ENCODE measurements at places on chromosomes 3 and 15.

- no peak for DNase-seq
These were observed 127.6 kb downstream of the ARNT2 start for GRCh38 chr15:80531796-80532195.

DNA sequence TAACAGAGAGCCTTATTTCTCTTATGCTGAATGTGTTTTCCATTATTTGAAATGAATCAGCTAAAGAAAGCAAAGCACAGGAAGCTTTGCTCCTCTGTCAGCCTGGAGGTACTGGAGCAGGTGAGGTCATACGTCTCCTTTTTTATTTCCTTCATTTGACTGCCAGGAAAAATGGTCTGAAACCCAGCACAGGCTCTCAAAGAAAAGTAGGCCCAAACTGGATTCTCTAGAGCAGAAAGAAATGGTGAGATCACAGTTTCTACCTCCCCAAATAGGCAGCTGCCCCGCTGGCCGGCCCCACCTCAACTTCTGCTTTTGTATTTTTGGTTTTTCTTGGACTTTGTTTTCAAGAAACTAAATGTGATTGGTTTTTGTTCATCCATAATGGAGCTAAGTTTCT is 95.1 kb downstream of the RPL39L start:
- no peak for DNase-seq

DNA sequence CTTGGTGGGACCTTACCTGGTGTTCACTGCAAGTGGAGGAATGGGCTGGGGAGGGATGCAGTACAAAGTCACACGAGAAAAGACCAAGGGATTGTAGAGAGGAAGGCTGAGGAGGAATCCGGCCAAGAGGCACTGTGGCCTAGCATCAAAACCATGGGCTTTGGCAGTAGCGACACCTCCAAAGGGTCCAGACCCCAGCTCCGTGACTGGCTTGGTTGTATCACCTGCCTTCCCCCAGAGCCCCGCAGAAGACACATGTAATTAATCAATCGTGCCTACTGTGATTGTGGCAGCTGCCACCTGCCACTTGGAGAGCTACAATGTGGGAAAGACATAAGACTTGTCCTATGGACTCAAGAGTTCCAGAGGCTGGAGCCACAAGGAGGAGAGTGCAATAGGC is 54.7 kb downstream of the ST8SIA2 start:
- no peak for DNase-seq

- DNase-seq = no peak
These were observed 55.9 kb downstream of the MDFIC2 start for GRCh38 chr3:70256566-70256965.

- DNase-seq = no peak
These were observed 123.6 kb upstream of the MLF1 start for GRCh38 chr3:158447408-158447807.

GRCh38 chr3:150682279-150682678 is 21.4 kb downstream of the ERICH6 start:
- DNase-seq = no peak

DNA sequence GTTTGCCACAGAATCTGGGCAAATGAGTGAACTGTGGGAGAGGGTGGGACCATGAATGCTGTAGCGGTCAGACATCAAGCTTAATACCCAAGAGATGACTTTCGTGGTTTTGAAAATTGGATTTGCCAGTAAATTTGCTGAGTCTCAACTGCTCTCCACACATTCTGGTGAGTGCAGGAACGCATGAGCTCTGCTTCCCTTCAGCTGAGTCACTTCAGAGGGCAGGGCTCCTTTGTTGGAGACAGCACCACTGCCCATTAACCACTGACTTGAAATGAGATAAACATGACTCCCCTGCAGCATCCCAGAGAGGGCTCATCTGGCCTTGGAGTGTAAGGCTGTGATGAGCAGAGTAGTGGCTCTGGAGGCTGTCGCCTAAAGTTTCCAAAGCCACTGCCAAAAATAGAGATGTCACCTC is 22.6 kb downstream of the RARRES1 start:
- no peak for DNase-seq

DNA sequence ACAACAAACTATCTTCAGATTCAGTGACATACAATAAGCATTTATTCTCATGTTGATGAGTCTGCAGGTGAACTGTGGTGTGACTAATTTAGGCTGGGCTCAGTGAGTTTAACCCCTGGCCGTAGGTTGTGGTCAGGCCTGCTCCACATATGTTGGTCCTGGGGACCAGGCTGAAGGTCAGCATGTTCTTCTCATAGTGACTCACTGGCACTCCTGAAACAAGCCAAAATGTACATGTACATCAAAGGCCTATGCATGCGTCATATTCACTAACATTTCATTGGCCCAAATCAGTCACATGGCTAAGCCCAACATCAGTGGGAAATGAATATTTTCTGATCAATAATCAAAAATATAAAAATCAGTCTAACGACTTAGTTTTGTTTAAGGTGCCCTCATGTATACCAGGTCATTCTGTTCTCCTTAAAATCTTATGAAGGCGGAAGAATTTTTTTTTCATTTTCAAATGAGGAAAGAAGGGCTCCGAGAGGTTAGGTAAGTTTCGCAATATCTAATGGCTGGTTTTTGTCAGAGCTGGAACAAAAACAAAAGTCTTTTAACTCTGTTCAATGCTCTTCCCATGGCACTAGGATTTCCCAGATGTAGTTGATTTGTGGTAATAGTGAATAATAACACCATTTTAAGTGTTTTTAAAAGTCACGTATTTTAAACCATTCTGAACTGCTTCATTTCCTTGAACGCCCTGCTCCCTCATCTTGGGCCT is 148.5 kb downstream of the MFSD1 start:
- DNase-seq = no peak

- no peak for DNase-seq
These were observed 43.2 kb downstream of the LRRFIP2 start for GRCh38 chr3:37130984-37131859.

- DNase-seq = peak; percentile 40
These were observed 154.1 kb upstream of the GOLIM4 start for GRCh38 chr3:168249550-168250414.

- DNase-seq = no peak
These were observed 5.3 kb upstream of the GCSAM start for GRCh38 chr3:112138219-112138969.

DNA sequence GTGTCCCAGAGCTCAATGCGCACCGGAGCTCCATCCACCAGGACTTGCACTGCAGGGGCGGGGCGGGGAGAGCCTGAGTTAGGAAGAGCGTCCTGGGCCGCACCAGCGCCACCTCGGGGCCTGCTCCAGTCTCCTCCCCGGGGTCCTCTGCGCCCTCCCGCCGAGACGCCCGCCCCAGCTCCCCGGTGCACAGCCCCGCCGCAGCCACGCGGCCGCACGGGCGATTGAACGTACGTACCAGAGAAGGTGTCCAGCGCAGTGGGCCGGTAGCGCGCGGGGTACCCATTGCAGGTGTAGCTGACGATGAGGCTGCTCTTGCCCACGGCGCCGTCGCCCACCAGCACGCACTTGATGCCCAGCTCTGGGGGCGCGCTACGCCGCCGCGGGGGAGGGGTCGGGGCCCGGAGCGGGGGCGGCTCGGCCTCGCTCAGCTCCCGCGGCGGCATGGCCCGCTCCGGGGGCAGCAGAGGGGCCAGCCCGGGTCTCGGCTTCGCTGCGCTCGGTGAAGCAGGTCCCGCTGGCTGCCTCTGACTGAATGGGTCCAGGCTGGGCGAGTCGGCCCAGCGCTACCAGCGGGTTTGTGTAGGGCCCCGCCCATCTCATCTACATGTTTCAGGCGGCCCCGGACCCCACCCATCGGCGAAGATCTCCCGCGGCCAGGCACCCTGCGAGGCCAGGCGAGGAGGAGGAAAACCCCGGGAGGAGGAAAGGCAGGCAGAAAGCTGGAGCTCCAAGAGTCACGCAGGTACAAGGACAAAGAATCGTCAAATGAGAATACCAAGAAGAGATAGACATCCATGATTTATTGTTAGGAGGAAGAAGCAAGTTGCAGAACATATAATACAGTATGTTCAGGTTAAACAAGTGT is at the start of gene RHOV:
Gene RHOV (minus strand): TSS at position 541 of the 868 bp plus-strand sequence. CDS start 95 bp downstream, at position 446.
- DNase-seq = no peak

DNA sequence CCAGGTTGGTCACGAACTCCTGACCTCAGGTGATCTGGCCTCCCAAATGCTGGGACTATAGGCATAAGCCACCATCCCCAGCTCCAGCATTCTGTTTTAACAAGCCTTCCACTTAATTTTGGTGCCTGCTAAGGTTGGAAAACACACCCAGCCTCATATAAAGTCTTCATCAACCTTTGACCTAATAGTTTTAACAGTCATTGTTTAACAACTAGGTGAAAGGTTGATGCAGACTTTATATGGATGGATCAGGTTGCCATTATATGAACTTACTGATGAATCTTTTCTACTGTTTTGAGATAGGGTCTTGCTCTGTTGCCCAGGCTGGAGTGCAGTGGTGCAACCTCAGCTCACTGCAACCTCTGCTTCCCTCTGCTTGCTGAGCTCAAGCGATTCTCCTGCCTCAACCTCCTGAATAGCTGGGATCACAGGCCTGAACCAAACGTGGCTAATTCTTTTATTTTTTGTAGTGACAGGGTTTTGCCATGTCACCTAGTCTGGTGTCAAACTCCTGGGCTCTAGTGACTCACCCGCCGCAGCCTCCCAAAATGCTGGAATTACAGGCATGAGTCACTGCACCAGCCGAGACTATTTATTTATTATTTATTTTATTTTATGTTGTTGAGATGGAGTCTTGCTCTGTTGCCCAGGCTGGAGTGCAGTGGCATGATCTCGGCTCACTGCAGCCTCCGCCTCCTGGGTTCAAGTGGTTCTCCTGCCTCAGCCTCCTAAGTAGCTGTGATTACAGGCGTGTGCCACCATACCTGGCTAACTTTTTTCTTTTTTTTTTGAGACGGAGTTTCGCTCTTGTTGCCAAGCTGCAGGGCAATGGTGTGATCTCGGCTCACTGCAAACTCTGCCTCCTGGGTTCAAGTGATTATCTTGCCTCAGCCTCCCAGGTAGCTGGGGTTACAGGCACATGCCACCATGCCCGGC is 3.1 kb upstream of the RPAP1 start:
- no peak for DNase-seq

GRCh38 chr3:147267434-147267833 is 138.9 kb downstream of the ZIC4 start:
- DNase-seq = no peak

DNA sequence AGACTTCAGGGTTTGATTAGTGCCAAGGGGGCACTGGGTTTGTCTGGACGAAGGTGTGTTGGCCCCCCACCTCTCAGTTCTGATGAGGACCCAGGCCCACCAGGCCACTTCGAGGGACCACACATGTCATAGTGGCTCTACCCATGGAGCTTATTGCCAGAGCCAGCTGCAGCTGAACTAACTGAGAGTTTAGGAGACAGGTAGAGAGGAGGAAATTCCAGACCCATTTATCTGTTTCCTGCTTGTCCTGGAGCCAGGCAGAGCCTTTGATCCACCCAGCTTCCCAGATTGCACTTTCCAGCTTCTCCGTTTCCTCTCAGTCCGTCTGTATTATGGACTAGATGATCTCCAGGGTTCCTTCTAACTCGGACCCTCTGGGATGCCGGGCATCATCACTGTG is 20.9 kb downstream of the SLC24A1 start:
- DNase-seq = no peak

DNA sequence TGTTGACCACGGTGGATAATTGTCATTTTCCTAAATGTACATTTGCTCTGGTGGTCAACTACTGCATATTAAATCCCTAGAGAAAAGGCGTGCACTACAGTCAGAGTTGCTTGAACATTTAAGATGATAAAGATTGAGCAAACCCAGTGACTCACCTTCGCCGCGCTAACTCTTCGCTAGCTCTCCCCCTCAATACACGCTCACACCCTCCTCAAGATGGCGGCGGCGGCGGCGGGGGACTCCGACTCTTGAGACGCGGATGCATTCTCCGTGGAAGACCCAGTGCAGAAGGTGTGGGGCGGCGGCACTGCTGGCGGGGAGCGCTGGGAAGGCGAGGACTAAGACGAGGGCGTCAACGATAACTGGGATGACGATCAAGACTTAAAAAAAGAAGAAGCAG is 79.8 kb upstream of the PFN2 start:
- DNase-seq = no peak

GRCh38 chr15:73955326-73955725 is 29.1 kb downstream of the LOXL1 start:
- DNase-seq = no peak

GRCh38 chr15:69479081-69479480 is 26.5 kb downstream of the RPLP1 start:
- no peak for DNase-seq

DNA sequence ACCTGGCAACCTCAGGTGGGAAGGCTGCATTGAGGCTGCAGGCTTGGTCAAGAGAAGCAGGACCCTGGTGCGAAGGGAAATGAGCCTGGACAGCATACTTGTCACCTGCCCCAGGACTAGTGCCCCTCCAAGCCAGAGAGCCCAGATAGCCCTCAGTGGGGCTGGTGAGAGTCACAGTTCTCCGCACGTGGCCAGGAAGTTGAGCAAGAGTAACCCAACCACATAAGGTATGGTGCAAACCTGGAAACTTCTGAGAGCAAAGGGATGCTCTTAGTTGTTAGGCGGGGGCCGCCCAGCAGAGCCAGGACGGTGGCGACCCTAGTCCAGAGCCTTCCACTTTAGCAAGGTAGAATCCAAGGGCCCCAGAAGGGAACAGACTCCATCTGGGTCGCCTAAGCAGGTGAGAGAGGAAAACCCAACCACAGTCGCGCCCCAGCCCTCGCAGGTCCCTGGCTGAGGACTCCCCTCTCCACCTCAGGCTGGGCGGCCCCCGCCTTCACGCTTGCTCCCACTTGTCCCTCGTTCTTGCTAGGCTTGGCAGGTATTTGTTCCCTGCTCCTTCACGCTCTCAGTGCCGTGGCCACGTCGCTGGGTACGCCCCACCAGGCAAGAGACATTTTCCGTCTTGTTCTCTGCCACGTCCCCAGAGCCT is 1.1 kb upstream of the VPS18 start:
- no peak for DNase-seq

- no peak for DNase-seq
These were observed 186.7 kb upstream of the WNT5A start for GRCh38 chr3:55673764-55674163.

- no peak for DNase-seq
These were observed 559.9 kb downstream of the MAGI1 start for GRCh38 chr3:65478551-65479500.

DNA sequence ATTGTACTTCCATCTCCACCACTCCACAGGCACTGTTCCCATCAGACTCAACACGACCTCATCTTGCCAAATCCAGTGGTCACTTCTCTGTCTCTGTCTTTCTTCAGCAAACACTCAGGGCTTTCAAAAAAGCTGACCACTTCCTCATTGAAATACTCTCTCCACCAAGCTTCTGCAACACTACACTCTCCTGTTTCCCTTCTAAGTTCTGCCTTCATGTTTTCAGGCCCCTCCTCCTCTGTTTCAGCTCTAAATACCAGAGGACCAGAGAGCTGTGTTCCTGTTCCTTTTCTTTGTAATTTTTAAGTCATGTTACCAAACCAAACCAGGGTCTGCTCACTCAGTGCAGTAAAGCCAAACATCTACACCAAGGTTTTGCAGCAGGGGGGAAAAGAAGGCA is 33.8 kb upstream of the ACP3 start:
- no peak for DNase-seq

Data from GM12864 (cell line).